Central memory CD8-positive, alpha-beta T cell (primary cell): ENCODE measurements at places on chromosomes 12 and 14.

DNA sequence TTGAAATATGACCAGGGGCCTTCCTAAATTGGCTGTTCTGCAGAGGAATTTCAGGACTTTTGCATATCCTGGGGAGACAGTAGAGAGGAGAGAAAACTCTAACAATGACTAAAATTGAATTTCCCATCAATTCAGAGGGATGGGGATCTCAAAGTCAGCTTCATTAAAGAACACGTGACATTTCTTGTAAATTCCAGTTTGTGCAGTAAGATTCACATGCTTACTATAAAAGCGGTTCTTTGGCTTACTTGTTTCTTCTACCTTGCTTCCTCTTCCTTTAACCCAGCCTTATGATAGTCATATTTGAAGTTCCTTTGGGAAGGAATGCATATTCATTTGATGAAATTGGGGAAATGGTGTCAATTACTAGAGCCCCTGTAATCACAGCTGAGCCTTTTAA lies 143.7 kb upstream of the GZMB start:
- DNase-seq: no peak
- no peak overlapping the region for H3K4me3 ChIP-seq
- no peak overlapping the region for H3K27ac ChIP-seq
- H3K36me3 ChIP-seq: no peaks in the 10 kb centered on the region
- no peaks in the 10 kb centered on the region for H3K4me1 ChIP-seq
- H3K27me3 ChIP-seq: peaks cover 28% of the 10 kb centered on the region

DNA sequence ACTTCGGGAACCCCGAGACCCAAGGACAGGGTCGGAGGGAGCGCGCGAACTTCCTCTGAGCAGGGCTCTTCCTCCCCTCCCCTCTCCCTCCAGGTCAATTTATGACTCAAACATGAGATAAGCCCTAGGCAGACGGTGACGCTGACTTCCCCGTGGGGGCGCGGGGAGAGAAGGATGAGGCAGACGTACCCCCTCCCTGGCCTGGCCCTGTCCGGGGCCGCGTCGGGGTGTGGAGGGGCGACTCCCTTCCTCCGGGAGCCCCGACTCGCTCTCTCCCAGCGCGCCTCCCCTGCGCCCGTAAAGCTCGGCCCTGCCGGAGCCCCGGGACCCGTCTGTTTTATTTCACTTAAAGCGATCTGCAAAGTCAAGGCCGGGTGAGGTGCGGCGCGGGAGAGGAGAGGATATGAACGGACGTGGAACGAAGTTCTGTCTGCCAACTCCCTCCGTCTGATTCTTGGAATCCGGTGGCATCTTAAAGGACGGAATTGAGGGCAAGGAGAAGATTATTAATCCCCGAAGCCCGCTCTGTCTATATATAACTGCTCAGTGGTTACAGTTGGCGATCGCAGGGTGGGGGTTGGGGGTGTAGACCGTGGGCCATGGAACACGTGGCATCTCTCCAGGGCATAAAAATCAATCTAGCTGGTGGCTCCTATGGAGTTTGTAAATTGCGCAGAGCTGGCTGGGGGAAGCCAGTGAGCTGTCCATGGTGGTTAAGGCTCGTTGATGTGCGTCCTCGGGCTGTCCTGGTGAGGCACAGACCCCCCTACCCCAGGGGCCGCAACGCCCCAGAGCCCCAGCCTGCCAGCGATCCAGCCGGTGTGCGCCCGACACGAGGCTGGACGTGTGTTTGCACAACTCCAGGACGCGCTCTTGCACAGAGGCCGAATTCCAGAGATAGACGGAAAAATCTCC lies 2.9 kb upstream of the PTHLH start:
- no peak for DNase-seq
- no peak overlapping the region for H3K4me3 ChIP-seq
- H3K27me3 ChIP-seq: peaks cover 95% of the 10 kb centered on the region
- H3K36me3 ChIP-seq: no peaks in the 10 kb centered on the region

- no peak overlapping the region for H3K27ac ChIP-seq
- H3K27me3 ChIP-seq: peaks cover 55% of the 10 kb centered on the region
- no peak overlapping the region for H3K4me3 ChIP-seq
Measured at GRCh38 chr12:3319723-3320492, 171.1 kb upstream of the PRMT8 start.

- peaks cover 34% of the 10 kb centered on the region for H3K4me1 ChIP-seq
- H3K27me3 ChIP-seq: no peaks in the 10 kb centered on the region
- H3K36me3 ChIP-seq: peaks cover 45% of the 10 kb centered on the region
- H3K4me3 ChIP-seq: peak overlapping the region; percentile 34
- no peak for DNase-seq
Measured at GRCh38 chr14:58354808-58355207, 40.9 kb upstream of the TOMM20L start.

DNA sequence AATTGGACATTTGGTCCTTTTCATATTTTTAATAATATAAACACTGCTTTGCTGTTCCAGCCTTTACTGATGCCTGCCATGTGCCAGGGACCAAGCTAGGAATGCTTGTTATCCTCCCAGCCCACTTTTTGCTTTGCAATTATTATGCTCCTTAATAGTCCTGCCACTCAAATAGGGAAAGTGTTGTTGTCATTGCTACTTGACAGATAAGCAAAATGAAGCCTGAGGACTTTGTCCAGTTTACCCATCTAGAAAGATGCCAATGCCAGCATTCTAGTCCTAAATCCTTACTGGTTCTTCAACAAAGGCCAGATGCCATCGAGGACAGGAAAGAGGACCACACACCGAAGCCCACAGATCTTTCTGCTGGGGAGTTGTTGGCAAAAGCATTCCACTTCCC lies 246.5 kb downstream of the EMP1 start:
- H3K27ac ChIP-seq: no peak overlapping the region
- no peaks in the 10 kb centered on the region for H3K27me3 ChIP-seq
- no peak overlapping the region for H3K4me3 ChIP-seq
- no peaks in the 10 kb centered on the region for H3K4me1 ChIP-seq

DNA sequence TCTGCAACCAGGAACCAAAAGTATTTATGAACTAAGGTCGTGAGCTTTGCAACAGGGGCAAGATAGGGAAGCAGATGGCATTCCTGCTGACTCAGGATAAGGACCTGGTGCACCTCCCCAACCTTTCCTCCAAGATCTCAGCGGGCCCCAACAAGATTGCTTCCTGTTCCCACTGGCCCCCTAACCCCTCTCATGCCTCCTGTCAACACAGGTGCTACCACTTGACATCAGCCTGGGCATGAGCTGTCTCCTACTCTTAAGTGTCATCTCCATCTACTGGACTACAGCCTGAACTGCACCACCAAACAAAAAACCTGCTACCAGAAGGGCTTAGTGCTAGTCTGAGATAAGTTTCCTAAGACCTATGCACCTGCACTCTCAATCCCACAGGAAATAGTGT lies 32.7 kb downstream of the MED6 start:
- no peak overlapping the region for H3K27ac ChIP-seq
- peaks cover 43% of the 10 kb centered on the region for H3K4me1 ChIP-seq
- H3K4me3 ChIP-seq: no peak overlapping the region
- peaks cover 35% of the 10 kb centered on the region for H3K36me3 ChIP-seq
- DNase-seq: no peak

GRCh38 chr14:73173092-73173735 lies 36.9 kb downstream of the PSEN1 start:
- no peaks in the 10 kb centered on the region for H3K27me3 ChIP-seq
- peaks cover 8% of the 10 kb centered on the region for H3K4me1 ChIP-seq
- DNase-seq: no peak

DNA sequence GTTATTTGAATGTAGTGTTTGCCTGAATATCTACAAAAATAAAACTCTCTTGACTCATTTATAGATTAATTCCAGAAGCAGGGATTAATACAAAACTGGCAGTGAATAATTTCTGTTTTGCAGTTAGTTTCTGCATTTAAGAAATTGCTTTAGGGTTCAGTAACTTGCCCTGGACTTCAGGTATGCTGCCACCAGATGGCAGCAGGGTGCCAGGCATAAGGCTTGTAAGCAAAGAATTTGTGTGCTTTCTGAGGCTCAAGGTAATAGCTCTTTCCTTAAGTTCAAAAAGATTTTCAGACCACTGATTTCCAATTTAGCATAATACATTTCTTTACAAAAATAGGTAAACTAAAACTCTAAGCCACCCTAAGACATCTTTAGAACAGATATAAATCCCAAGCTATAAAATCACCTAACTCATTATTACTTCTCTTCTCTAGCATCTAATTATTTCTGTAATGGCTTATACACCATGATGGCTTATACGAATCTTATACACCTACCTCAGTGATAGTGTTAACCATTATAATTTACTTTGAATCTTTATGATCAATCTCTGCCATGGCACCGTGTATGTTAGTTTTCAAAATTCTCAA lies 398.3 kb downstream of the APAF1 start:
- no peaks in the 10 kb centered on the region for H3K4me1 ChIP-seq
- H3K27me3 ChIP-seq: peaks cover 15% of the 10 kb centered on the region
- DNase-seq: no peak
- H3K4me3 ChIP-seq: no peak overlapping the region

DNA sequence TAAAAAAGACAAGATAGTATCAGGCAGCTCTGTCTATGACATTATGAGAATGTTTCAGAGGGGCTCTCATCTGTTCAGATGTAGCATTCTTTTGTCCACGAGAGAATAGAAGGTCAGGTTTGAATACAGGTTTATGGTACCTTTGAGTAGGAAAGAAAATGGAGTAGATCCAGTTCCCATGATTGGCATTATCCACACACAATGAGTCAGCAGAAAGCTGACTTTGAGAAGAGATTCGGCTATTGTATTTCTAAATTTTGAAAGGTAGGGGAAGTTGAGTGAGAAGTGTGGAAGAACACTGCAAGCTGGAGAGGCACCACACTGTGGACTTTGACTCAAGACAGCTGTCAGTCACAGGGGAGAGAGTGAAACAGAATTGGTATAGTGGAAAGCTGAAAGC lies 135.4 kb downstream of the SYT10 start:
- no peak overlapping the region for H3K27ac ChIP-seq
- no peaks in the 10 kb centered on the region for H3K27me3 ChIP-seq
- no peak overlapping the region for H3K4me3 ChIP-seq
- H3K4me1 ChIP-seq: no peaks in the 10 kb centered on the region

DNA sequence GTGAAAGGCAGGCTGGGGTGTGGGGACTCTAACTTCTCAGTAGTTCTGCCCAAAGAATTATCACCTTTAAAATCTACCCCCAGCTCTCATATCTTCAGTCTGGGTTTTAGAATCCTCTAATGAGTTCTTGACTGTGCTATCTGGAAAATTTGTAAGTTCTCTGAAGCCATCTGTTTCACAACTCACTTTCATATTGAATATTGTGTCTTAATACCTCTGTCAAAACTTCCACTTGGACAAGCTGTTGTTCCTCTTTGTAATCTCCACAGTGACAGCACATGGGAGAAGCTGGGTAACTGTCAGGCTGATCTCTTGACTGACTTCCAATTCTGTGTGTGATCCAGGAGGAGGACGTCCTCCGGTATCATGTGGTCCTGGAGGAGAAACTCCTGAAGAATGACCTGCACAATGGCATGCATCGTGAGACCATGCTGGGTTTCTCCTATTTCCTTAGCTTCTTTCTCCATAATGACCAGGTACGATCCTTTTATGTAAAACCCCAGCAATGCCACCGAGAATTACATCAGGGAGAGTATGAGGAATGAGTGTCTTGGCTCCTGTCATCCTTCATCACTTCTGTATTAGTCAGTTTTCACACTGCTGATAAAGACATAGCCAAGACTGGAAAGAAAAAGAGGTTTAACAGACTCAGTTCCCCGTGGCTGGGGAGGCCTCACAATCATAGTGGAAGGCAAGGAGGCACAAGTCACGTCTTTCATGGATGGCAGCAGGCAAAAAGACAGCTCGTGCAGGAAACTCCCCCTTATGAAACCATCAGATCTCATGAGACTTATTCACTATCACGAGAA lies 111.9 kb downstream of the STAB2 start:
- H3K27me3 ChIP-seq: peaks cover 54% of the 10 kb centered on the region
- no peak overlapping the region for H3K27ac ChIP-seq
- no peaks in the 10 kb centered on the region for H3K4me1 ChIP-seq
- DNase-seq: no peak

- no peak for DNase-seq
- no peak overlapping the region for H3K27ac ChIP-seq
- H3K4me1 ChIP-seq: no peaks in the 10 kb centered on the region
- peaks cover 3% of the 10 kb centered on the region for H3K36me3 ChIP-seq
- H3K4me3 ChIP-seq: no peak overlapping the region
Measured at GRCh38 chr14:36857136-36857535, 195.5 kb downstream of the PAX9 start.

DNA sequence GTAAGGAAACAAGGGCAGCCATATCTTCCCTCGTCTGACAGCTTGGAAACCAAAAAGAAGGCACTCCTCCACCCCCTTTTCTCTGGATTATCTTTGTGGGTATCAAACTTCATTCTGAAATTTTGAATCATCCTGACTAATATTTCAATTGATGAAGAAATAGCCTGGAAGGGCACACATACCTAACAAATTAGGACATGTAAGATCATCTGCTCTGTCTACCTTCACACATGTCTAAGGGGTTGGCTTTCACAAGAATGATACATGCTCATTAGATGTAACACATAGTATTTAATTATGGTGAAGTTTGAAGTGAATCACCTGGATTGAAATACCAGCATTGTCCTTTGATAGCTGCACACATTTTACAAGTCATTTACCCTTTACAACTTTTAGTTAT lies 348.1 kb upstream of the RPL10L start:
- H3K27ac ChIP-seq: no peak overlapping the region
- no peak overlapping the region for H3K4me3 ChIP-seq
- H3K27me3 ChIP-seq: no peaks in the 10 kb centered on the region
- no peak for DNase-seq
- H3K36me3 ChIP-seq: no peaks in the 10 kb centered on the region

DNA sequence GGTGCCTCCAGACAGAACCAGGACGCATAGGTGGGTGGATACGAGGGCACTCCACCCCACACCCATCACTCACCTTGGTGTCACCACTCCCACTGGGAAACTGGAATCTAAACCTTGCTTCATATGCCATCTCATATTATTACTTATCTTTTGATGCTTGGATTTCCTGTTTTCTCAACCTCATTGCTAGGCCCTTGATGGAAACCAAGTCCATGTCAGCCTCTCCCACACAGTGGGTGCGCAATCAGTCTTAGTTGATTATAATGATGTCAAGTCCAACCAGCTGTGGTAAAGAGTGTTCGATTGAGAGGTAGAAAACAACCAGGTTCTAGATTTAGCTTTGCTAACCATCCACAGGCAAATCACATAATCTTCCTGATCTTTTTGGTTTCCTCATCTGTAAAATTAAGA lies 584 bp upstream of the DDHD1 start:
- peaks cover 22% of the 10 kb centered on the region for H3K36me3 ChIP-seq
- peak overlapping the region; percentile 100 for H3K4me3 ChIP-seq
- H3K27me3 ChIP-seq: no peaks in the 10 kb centered on the region
- peaks cover 48% of the 10 kb centered on the region for H3K4me1 ChIP-seq

DNA sequence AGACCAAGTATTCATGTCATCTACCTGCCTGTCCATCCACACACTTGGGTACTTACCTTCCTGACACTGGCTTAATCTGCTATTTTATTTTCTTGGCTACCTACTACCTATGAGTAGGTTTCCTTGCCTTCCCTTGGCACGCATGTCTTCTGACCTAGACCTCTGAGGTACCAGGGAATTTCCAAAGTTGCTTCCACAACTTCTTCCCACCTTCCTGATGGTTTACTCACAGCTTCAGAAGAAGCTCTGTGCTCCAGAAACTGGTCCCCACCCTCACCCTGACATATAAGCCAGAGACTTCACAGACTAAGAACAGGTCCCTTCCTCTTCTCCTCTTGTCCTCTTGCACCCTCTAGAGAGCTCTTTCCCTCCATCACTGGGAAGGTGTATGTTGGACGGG lies 35.7 kb upstream of the DDX11 start:
- no peak overlapping the region for H3K4me3 ChIP-seq
- H3K36me3 ChIP-seq: peaks cover 2% of the 10 kb centered on the region
- H3K4me1 ChIP-seq: no peaks in the 10 kb centered on the region
- DNase-seq: no peak

- no peaks in the 10 kb centered on the region for H3K27me3 ChIP-seq
- H3K27ac ChIP-seq: no peak overlapping the region
- H3K36me3 ChIP-seq: no peaks in the 10 kb centered on the region
- no peak overlapping the region for H3K4me3 ChIP-seq
Measured at GRCh38 chr12:24379433-24379832, 430.0 kb upstream of the SOX5 start.
